ENCODE measurements at places on chromosomes 6 and 20. TPM values are rescaled to one million over a fixed set of nuclear protein-coding genes. Genes with fewer than 3 reads are reported as not detected.

The TMEM151B gene
- under 0.01 TPM for total RNA-seq

The CDKN1A gene
- total RNA-seq: 410 TPM

The TINAG gene
- total RNA-seq: not detected

The GABRR1 gene
- total RNA-seq: not detected

The FILIP1 gene
- not detected for total RNA-seq

The SCUBE3 gene
- not detected for total RNA-seq

The FKBP1C gene
- 0.39 TPM for total RNA-seq

The KDM1B gene
- 19.2 TPM for total RNA-seq

The SLC32A1 gene
- not detected for total RNA-seq

The ME1 gene
- 24.3 TPM for total RNA-seq

The PRR18 gene
- total RNA-seq: not detected

The ANKRD60 gene
- total RNA-seq: not detected

The EIF2S2 gene
- total RNA-seq: 141 TPM

The NRN1 gene
- 0.39 TPM for total RNA-seq

The ERVFRD-1 gene
- total RNA-seq: not detected

The TJAP1 gene
- 29.0 TPM for total RNA-seq

The GRM4 gene
- 0.38 TPM for total RNA-seq

The THBS2 gene
- total RNA-seq: 216 TPM
